RCC 7860 (cell line): ENCODE measurements at places on chromosomes 1 and 21.
A peak's percentile ranks its signal among the peaks of the same experiment; 100 is the strongest.

DNA sequence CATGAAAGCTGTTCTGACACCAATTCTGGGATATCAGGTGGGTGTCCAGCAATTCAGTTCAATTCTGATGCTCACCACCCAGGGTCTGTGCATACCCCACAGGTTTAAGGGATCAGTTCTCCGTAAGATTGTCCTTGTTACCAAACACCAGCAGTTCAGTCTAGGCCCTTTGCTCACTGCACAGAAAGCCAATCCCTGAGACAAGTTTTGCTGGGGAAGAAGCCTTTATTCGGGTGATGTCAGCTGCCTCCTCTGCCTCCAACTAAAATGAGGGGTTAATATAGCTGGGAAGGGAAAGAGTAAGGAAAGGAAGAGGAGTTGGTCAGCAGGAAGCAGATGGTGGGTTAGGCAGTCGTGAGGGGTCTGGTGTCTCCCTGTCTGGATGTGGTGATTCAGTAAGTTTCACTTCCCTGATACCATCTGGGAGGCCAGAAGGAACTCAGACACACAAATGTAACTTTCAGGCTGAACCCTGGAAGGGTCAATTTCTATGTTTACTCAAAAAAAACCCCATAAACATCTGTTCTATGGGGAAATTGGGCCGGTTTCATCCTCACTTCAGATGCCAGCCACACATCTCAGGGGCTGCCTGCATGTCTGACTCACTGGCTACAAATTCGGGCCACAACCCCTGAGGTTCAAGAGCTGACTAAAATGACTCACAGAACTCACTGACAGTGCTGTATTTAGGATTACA, 83.3 kb upstream of the PGBD5 start:
- peak; percentile 79 for DNase-seq

GRCh38 chr1:60136395-60136794, 62.8 kb upstream of the C1orf87 start:
- no peak for DNase-seq

DNA sequence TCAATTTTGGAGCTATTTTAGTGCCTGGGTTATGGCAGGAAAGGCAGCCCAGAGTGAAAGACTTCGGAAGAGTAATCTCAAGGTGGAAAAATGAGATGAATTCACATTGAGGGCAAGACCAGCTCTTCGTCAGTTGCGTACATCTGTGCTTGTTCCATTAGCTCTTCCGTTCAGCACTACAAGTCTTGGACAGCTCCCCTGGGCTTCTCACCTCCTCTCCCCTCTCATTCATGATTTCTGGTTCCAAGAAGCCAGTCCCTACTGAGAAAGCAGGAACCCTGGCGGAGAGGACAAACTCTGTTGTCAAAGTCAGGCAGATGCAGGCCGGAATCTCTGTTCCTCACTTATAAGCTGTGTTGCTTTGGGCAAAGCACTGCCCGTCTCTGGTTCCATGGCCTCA, 76.5 kb downstream of the ACTL8 start:
- no peak for DNase-seq

DNA sequence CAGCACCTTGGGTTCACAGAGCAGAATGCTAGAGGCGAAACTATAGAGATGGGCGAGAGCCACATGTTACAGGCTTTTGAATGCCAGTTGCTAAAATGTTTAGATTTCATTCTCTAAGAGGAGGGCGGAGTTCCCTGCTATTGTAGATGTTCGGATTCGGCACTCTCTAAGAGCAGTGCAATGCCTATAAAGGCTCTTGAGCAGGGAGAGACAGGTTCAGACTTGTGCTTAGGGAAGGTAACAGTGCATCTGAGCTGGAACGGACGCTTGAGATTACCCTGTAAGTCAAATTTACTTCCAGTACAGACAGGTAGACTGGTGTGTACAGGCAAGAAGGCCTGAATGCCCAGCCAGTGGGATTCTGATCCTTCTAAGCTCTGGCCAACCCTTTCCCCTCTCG, 15.3 kb downstream of the LURAP1 start:
- no peak for DNase-seq

- no peak for DNase-seq
Measured at GRCh38 chr1:89609781-89610456, 23.0 kb upstream of the LRRC8C start.

DNA sequence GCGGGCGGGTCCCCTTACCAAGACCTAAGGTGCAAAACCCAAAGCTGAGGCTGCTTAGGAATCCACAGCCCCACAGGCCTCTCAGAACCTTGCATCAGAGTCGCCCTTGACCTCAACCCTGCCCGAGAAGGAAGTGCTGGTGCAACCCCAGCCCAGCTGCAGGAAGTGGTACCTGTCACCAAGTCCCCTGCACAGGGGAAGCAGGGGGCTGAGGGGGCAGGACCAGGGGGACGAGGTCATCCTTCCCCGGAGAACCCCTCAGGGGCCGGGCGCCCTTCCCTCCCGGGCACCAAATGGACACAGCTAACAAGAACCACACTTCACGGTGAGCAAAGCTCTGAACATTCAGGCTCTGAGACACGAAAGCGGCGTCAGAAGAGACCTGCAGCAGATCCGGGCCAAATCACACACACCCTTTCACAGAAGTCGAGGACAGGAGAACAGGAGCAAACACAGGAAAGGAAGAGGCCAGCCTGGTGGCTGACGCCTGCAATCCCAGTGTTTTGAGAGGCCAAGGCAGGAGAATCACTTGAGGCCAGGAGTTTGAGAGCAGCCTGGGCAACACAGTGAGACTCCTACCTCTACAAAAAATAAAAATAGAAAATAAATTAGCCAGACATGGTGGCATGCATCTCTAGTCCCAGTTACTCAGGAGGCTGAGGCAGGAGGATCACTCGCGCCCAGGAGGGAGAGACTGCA, 6.4 kb downstream of the ITGB2 start:
- no peak for DNase-seq

GRCh38 chr1:218339267-218339831, 5.8 kb upstream of the TGFB2 start:
- peak; percentile 44 for DNase-seq

DNA sequence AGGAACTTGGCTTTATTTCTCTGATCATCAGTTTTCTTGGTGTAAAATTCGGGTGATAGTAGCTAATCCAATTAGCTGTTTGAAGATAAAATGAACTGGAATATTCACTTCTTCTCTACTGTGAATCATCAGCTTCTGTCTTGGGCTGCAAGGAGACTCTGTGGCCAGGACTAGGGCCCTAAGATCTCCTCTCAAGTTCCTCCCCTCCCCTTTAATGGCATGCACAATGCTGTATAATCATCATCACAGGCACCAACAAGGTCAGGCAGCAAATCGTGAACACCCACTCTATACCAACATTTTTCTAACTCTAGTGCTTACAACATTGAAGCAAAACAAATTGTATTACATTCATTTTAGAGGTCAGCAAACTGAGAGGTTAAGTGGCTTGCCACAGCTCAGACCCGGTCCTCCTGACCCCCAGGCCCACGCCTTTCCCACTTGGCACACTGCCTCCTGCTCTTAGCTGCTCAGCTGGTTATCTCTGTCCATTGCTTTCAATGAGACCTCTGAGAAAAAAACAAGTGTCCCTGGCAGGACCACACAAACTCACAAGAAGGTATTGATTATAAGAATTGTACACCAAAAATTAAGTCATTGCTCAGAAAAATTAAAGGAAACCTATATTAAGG, 31.8 kb downstream of the LRRC52 start:
- DNase-seq: no peak

- peak; percentile 92 for DNase-seq
Measured at GRCh38 chr1:162541619-162542141, 19.8 kb upstream of the UAP1 start.

- no peak for DNase-seq
Measured at GRCh38 chr1:225815526-225816178, 5.7 kb downstream of the EPHX1 start.

- DNase-seq: no peak
Measured at GRCh38 chr21:45862543-45863207, 118.9 kb upstream of the COL6A1 start.

DNA sequence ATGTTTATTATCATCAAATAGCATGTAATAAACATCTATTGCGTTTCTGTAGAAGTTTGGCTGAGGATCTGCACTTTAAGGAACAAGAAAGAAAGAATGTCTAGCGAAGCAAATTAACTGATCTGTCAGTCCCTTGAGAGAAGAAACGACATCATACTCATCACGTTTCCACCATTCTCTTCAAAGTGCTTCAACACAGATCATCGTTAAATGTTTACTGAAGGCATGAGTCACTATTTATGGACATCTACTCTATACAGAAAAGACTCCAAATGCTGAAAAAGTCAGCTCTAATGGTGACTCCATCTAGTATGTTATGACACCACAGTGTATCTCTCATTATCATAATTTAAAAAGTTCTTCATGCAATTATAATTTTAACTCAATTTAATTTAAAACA, 369.1 kb downstream of the RGS7 start:
- no peak for DNase-seq

GRCh38 chr1:150083907-150084306, 16.3 kb downstream of the VPS45 start:
- no peak for DNase-seq

DNA sequence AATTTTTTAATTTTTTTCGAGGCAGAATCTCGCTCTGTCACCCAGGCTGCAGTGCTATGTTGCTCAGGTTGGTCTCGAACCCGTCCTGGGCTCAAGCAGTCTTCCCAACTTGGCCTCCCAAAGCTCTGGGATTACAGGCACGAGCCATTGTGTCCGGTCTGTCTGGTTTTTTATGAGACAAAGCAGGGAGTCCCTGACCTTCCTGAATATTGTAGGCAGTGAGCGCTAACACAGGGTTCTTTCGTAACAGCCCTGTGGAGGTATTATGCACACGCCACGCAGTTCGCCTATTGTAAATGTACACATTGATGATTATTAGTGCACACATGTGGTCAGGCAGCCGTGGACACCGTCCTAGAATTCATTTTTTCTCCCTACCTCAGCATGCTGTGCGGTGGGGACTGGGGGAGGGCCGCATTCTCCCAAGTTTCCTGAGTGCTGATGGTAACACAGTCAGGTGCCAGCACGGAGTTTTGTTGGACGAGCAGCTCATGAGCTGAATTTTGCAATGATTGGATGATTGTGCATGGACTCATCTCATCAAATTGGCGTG, 19.6 kb downstream of the SPSB1 start:
- DNase-seq: no peak

- DNase-seq: peak; percentile 56
Measured at GRCh38 chr1:176696109-176696508, 233.1 kb downstream of the PAPPA2 start.

DNA sequence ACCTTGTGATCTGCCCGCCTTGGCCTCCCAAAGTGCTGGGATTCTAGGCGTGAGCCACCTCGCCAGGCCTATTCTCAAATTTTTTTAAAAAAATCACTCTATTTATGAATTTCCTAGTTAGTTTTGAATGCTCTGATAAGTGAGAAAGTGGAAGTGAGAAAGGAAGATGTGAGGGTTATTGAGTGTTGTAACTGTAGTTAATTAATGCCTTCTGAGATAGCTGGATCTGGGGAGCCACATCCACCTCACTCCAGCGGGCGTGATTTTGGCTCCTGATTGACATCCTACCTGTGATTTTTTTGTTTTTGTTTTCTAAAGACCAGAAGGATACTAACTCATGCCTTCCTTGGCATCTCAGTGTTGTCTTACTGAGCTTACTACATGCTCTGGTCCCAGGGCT, 65.6 kb downstream of the ST3GAL3 start:
- DNase-seq: no peak
